Fibroblast of lung (primary cell): ENCODE measurements at places on chromosomes 16 and 17. TPM values are rescaled to one million over a fixed set of nuclear protein-coding genes. Genes with fewer than 3 reads are reported as not detected.

DNA sequence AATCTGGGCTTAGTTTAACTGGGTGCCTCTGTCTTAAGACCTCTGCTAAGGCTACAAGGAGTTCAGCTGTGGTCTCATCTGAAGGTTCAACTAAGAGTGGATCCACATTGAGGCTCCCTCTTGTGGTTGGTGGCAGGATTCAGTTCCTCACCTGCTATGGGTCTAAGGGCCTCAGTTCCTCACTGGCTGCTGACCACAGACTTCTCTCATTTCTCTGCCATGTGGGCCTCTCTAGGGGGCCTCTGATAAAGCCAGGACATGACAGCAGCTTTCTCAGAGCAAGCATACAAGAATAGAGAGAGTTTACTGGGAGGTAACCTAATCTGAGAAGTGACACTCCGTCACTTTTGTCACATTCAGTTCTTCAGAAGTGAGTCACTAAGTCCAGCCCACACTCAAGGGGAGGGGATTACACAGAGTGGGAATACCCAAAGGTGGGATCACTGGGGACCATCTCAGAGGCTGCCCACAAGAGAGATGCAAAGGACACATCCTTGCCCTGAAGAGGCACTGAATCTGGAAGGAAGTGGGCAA is 19.2 kb upstream of the ABAT start:
- DNase-seq = peak; percentile 18

- no peak for DNase-seq
Measured at GRCh38 chr17:57257195-57257894, 1.0 kb downstream of the MSI2 start.

DNA sequence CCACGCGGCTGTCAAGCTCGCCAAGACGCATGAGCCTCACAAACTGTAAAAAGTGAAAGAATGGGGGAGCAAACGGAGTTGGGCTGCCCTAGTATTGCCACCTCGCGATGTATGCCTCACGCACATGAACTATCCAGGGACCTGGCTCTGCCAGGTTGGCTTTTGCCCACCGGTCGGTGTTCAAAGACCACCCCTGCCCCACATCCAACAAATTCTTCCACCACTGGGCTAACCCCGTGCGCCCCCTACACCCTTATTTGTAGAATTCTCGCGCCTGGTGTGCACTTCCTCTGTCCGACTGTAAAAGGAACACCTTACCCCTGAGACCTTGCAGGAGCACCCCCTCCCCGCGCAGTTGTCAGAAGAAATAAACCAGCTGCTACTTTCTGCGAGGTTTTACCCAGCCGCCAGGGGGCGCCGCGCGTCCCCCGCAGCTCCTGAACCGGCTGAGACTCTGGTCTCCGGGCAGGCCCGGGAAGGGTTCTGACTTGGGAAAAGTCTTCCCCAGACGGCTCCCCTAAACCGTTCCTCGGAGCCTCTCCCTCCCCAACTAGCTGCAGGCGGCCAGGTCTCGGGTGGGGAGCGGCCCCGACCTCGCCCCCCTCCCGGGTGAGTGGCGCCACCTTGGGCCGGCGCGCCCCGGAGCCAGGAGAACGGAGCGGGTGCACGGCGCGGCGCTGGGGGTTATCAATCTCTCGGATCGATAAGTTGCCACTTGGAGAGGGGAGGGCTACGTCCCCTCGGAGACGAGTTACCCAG is 1.7 kb upstream of the ZNF423 start:
- DNase-seq = peak; percentile 48

DNA sequence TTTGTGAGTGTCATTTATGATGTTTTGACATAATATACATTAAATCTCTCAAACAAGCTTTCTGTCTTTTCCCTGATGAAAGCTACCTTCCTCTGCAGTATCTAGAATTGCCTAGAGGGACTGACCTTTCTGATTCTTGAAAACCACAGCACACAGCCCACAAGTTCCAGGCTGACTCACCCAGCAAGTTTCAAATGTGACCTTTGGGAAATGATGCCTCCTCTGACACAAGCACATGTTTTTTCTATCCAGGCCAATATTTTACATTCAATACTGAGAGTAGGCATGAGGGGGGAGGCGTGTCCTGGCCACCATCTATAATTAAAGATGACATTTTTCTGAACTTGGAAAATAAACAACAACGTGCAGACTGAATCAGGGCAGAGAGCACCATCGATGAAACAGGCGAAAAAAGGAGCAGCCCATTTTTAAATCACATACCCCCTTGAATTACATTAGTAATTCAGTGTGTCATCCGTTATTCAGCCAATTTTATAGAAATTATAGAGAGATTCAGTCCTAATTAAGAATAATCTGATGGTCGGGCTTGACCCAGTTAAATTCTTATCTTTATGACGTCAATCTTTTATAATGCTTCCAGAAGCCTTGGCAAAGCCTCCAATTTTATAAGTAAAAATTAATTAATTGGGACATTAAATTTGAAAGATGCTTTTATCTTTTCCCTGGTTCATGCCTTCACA is 292.6 kb upstream of the CDH11 start:
- DNase-seq = peak; percentile 81

DNA sequence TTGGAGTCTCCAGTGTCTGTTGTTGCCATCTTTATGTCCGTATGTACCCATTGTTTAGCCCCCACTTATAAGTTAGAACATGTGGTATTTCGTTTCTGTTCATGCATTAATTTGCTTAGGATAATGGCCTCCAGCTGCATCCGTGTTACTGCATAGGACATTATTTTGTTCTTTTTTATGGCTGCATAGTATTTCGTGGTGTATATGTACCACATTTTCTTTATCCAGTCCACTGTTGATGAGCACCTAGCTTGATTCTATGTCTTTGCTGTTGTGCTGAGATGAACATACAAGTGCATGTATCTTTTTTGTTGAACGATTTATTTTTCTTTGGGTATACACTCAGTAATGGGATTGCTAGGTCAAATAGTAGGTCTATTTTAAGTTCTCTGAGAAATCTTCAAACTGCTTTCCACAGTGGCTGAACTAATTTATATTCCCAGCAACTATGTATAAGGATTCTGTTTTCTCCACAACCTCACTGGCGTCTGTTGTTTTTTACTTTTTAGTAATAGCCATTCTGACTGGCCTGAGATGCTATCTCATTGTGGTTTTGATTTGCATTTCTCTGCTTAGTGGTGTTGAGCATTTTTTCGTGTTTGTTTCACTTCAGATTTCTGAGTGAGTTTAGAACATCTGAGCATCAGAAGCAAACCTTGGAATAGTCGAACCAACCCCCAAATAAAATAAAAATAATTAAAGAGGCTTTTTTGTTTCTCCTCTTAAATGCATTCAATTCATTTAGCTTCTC is 304.7 kb downstream of the ZFHX3 start:
- DNase-seq = no peak

DNA sequence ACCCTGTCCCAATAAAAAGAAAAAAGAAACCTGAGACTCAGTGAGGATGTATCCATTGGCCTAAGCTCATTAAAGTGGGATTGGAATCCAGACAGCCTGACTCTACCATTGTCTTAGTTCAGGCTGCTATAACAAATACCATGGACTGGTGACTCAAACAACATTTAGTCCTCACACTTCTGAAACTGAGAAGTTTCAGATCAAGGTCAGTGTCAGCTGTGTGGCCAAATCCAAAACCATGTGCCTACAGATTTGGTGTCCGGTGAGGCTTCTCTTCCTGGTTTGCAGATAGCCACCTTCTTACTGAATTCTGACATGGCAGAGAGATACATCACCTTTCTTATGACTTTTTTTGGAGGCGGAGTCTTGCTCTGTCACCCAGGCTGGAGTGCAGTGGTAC is 53.3 kb upstream of the KDM8 start:
- DNase-seq = no peak

DNA sequence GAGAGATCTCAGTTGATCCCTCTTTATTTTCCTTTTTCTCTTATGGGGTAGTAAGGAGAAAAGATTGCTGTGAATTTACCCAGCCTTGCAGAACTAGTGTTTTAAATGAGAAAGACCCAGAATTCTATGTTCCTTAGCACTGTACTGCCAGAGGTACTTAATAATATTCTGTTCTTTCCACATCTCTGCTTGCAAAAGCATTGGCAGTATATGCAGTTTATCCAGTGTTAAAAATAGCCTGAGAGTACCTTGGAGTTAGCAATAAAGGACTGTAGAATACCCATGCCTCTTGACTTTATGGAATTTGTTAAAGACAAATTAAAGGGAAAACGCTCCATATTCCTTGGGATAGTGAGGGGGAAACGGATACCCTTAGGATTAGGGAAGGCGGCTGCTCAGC is 11.9 kb downstream of the SLC7A6 start:
- DNase-seq = no peak

- no peak for DNase-seq
Measured at GRCh38 chr16:57481421-57481820, 4.9 kb downstream of the DOK4 start.

DNA sequence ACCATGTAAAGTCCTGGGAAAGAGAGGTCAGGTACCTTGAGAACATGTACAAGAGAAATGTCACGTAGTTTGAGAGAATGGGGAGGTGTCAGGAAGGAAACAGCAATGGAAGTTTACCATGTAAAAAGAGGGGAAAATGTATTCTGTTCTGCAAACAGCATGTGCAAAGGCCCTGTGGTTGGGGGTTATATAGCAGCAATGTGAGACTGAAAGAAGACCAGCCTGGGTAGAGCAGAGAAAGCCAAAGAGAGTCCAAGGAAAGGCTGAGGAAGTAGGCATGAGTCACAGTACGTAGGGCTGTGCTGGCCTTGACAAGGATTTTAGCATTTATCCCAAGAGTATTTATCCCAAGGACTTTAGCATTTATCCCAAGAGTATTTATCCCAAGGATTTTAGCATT is 141.3 kb upstream of the CACNG3 start:
- DNase-seq = no peak

DNA sequence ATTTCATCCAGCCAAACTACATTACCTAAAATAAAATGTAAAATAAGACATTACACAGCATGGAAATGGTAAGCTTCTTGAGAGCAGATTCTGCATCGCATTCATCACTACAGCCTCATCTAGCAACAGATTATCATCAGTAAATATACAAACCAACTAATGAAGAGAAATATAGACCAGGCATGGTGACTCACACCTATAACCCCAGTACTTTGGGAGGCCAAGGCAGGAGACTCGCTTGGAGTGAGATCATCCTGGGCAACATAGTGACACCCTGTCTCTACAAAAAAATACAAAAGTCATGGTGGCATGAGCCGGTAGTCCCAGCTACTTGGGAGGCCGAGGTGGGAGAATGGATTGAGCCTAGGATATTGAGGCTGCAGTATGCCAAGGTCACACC is 19.9 kb downstream of the NCBP3 start:
- DNase-seq = no peak

DNA sequence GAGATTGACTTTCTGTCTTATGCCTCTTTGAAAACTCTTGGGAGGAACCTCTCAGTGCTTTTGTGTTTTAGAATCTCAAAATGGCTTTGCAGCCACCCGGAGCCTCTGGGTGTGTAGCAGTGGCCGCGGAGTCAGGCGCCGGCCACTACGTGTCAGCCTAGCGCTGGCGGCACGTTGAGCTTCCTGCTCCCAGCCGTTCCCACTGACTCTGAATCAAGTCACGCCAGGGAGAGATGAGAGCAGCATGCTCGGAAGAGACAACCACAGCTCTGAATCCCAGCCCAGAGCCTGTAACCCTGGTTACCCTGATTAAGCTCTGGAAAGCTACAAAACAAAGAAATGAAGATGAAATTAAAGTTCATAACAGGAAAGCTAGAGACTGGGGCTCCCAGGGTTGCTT is 97.4 kb upstream of the CACNG5 start:
- peak; percentile 61 for DNase-seq

CLCN7 gene
- 25.0 and 25.8 TPM in 2 replicates for polyA plus RNA-seq

RHBDF1 gene
- polyA plus RNA-seq = 40.5 and 54.6 TPM in 2 replicates

KLHL10 gene
- 0.20 and 0.33 TPM in 2 replicates for polyA plus RNA-seq

IL34 gene
- polyA plus RNA-seq = 0.45 and 0.70 TPM in 2 replicates

DNAI2 gene
- not detected in 2 replicates for polyA plus RNA-seq

TRPV3 gene
- polyA plus RNA-seq = 0.20 and 0.50 TPM in 2 replicates

PMFBP1 gene
- polyA plus RNA-seq = 0.12 and 0.16 TPM in 2 replicates

TMEM132E gene
- polyA plus RNA-seq = not detected in 2 replicates
